ENCODE measurements at places on chromosomes 6 and 20.

DNA sequence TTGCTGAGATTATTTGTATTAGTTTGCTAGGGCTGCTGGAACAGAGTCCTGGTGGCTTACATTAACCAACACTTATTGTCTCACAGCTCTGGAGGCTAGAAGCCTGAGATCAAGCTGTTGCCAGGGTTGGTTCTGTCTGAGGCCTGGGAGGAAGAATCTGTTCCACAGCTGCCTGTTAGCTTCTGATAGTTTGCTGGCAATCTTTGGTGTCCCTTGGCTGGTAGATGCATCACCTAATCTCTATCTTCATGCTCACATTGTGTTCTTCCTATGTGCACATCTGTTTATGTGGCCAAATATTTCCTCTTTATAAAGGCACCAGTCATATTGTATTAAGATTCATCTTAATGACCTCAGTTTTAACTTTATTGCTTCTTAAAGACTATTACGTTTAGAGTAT, 19.5 kb downstream of the SF3B5 start:
- no peak for DNase-seq

GRCh38 chr20:3815703-3816315, 4.5 kb upstream of the AP5S1 start:
- no peak for DNase-seq

DNA sequence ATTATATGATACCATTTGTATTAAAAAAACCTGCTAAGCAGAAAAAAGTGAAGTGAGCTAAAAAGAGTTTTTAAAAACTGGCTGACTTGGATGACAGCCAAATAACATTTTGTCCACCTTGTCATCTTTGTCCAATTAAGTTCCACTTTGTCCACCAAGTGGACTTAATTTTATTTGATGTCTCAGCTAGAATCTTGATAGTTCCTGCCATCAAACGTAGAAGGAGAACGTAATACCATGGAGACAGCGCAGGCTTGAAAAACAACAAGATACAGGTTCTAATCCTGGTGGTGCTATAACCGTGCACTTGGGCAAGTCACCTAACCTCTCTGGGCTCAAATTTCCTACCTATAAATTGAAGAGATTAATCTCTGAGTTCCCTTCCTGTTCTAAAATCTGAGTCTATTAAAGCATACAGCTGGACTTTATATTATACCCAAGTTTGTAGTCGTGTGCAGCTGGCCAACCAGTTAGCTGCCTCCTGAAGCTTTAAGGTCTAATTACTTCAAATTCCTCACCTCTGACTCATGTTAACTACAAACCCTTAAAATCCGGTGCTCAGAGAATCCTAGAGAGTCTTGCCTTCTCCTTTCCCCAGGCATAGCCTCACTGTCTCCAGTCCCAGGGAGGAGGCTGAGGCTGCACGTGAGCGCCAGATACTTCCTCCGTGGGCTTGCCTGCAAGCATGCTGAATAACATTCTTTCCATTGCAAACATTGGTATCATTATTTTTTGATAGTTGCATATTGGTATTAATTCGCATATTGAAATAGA, 16.8 kb downstream of the TMEM244 start:
- DNase-seq = peak; percentile 47

GRCh38 chr20:40471261-40471629, 217.8 kb downstream of the MAFB start:
- no peak for DNase-seq

DNA sequence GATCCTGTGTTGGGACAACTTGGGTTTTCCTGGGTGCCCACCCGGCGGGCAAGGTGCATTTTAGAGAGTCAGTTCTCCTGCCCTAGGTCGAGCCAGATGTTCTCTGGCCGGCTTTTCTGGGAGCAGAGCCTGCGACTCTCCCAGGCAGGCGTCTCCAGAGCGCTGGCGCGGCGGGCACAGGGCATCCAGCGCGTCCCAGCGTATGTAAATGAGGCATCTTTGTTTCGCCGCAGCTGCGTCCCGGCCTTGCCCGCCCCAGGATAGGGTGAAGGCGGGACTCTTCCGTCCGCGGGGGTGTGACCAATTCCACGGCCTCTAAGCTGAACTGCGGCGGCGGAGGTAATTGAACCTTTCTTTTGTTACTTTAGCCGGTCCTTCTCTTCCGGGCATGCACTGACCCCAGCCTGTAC, 9.1 kb downstream of the GRIK2 start:
- no peak for DNase-seq

- peak; percentile 61 for DNase-seq
Measured at GRCh38 chr20:8722277-8722928, 346.5 kb upstream of the PLCB4 start.

GRCh38 chr6:127120787-127121636, 2.5 kb downstream of the RSPO3 start:
- DNase-seq = peak; percentile 73

DNA sequence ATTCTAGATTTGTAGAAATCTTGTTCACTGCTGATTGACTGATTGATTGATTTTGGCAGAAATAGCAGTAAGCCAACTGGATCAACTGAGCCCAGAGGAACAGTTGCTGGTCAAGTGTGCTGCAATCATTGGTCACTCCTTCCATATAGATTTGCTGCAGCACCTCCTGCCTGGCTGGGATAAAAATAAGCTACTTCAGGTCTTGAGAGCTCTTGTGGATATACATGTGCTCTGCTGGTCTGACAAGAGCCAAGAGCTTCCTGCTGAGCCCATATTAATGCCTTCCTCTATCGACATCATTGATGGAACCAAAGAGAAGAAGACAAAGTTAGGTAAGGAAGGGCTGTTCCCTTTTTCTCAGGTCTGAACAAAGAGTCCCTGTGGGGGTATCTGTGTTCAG, 31.2 kb downstream of the TREML1 start:
- no peak for DNase-seq

GRCh38 chr6:156933201-156934068, 156.3 kb downstream of the ARID1B start:
- DNase-seq = no peak

DNA sequence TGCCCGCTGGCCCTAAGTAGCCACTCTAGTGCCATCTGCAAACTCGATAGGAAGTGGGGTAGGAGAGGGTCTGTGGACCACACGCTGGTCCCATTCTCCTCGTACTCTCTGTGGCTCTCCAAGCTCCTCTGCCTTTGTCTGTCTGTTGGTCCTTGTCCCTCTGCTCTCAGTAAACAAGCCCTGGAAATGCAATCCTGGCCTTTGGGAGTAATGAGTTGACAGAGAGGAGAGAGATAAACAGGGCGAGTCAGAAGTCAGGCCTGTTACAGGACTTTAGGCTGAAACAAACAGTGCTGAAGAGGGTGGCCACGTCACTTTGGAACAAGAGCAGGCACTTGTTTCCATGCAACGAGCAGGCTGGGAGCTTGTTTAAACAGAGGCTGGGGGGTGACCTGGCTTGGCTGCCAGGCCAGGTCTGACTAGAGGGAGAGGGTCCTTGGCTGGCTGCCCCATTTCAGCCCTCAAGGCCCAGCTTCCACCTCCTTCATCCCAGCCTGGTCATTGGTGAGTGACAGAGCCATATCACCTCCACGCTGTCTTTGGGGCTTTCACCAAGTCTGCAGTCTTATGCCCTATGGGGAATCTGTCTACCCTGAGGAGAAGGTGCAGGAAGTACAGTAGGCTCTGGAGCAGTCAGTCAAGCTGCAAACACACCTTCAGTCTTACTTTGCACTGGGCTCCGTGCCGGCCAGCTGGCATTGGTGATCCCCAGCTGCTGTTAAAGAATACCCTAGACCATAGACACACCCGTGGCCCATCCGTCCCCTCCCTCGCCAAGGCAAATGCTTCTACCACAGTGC, 22.6 kb downstream of the FOXP4 start:
- DNase-seq = no peak

DNA sequence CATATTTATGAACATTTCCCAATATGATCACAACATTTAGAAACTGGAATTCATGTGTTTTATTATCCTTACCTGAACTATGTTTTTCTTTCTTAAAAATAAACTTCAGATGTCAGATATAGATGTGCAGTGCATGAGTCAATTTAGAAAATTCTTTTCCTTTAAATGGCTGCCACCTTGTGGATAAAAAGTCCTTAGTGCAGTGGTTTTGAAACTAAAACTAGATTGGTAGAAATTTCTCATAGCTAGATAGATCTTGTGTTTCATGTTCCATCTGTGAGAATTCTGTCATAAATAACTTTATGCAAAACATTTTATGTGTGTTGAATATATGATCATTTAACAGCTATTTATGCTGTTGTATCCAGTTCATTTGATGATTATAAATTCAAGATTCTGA, 134.9 kb downstream of the KLHL32 start:
- DNase-seq = peak; percentile 24

DNA sequence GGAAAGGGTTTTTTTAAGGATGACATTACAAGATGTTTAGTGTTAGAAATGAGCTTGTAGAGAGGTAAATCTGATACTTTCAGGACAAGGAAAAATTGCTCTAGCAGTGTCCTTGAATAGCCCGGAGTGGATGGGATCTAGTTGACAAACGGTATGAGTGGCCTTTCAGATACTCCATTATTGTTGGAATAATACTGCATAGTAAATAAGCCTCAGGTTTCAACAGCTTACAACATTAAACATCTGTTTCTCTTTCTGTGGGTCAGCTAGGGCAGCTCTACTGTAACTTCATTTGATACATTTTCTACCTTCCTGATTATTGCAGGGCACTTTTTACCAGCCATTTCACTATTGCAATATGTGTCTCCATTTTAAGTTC, 118.0 kb downstream of the B3GAT2 start:
- DNase-seq = peak; percentile 4

DNA sequence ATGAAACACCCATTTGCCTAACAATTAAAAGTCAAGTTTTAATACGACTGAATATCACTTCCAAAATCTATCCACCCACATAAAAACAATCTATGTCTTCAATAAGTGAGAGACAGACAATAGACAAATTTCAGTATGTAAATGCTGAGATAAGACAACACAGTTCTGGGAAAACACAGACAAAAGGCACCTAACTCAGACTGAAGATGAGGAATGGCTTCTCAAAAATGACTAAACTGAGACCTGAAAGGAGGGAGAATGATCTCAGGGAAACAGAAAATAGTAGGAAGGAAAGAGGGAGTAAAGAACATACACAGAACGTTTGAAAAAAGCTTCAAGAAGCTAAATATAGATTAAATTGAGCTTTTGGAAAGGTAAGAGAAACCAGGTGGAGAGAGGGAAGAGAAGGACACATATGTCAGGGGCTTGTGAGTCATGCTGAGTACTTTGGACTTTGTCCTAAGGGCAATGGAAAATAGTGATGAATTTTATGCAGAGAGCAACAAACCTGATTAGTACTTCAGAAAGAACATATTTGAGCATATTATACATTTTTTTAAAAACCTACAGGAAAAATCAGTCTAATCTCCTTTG, 16.1 kb downstream of the LMBRD1 start:
- no peak for DNase-seq

DNA sequence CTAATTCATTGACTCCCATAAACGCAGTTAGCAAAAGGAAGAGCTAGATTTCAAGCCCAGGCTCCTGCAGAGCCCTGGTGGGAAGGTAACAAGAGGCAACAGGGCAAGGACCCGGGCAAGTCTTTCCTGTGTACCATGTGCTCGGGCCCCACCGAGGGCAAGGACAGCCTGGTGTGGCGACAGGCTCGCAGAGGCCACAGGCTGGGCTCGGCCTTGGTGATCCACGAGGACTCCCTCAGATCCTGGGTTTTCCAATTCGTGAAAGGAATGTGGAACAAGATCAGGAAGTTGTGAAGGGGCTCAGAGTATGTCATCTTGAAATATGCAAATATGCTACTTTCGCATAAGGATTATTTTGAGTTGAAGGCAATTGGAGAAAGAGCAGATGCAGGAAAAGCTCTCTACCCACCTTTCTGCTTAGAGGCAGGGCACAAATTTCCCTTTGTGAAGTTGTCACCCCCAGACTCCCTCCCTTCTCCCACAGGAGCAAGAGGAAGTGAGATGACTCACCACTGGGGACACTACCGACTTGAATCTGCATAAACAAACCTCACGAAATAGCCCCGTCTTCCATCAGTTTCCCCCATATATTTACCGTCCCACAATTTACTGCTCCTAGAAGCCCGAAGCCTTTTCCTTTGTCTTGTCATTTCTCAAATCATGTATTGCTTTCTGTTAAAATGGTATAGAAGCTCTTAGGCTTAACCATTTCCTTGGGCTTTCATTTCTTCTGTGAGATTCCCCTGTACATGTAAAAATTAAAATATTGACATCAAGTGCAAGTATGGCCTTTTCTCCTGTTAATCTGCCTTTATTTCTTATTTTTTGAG, 79.0 kb downstream of the PSMG4 start:
- DNase-seq = no peak

DNA sequence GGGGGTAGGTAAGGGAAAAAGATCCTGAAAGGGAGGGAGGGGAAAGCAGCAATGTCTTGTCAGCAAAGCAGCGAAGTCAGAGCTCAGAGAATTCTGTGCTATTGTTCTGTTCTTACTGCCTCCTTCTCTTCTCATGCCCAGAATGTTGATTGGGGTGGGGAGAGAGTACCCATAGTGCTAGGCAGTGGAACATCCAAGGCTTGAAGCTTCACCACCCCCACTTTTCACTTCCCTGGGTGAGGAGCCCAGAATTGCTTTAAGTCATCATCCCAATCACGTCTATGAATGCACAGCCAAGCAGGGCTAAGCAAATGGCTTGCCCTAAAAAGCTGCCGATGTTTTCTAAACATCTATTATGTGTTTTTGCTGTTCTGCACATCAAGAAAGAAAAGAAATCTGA, 16.5 kb downstream of the REPS1 start:
- no peak for DNase-seq

GRCh38 chr6:41936073-41936837, 5.4 kb downstream of the CCND3 start:
- DNase-seq = peak; percentile 93

DNA sequence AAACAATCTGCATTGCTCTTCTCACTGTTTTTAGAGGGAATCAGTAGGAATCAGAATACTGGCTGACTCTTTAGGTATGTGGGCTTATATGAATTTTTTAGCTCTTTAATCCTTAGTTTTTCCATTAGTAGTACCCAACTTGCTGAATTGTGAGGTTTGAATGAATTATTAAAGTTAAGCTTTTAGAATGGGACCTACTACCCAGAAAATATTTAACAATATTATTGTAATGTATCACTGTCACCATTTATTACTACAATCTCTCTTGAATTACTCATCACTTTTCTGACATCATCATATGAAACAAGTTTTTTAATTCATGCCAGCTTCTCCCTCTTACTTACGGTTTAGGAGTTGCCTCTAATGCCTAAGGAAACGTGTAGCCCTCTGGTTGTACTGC, 212.7 kb downstream of the BCKDHB start:
- peak; percentile 1 for DNase-seq

DNA sequence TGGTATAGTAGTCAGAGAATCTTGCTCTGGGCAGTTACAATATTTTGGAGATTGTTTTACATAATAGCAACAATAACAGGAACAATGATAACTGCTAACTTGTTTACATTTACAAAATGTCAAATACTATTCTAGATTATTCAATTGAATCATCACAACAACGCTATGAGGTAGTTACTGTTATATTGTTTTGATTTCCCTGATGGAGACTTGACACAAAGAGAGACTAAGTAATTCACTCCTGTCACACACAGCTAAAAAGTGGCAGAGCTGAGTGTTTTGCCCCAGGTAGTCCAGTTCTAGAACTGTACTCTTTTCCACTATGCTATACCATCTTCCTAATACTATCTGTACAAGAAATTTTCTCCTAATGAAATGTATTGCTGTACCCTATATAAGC, 356.1 kb downstream of the LAMA2 start:
- DNase-seq = no peak
